ENCODE measurements at places on chromosomes 1 and 21.

GRCh38 chr1:89962742-89963075 lies 32.2 kb upstream of the ZNF326 start:
- no peak for DNase-seq

- no peak for DNase-seq
Measured at GRCh38 chr1:28154078-28154594, 22.4 kb downstream of the PTAFR start.

DNA sequence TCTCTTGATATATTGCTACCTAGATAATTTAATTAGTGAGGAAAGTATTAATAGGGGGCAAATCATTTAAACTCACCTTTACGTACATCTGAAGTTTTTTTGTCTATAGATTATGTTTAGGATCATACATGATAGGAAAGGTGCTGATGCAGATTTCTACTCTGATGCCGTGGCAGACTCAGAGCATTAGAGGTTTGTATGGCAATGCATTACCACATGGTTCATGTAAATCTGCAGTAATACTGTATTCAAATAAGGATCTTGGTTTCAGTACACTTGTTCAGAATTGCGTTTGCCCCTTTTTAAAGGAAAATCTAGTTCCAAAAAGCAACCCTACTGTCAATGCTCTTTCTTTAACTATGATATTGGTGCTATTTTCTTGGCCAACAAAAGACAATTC lies 288.3 kb downstream of the PTPRC start:
- no peak for DNase-seq

GRCh38 chr1:47417170-47418044 lies 1.3 kb downstream of the FOXE3 start:
- no peak for DNase-seq

GRCh38 chr1:38068220-38068979 lies 21.8 kb upstream of the POU3F1 start:
- no peak for DNase-seq

DNA sequence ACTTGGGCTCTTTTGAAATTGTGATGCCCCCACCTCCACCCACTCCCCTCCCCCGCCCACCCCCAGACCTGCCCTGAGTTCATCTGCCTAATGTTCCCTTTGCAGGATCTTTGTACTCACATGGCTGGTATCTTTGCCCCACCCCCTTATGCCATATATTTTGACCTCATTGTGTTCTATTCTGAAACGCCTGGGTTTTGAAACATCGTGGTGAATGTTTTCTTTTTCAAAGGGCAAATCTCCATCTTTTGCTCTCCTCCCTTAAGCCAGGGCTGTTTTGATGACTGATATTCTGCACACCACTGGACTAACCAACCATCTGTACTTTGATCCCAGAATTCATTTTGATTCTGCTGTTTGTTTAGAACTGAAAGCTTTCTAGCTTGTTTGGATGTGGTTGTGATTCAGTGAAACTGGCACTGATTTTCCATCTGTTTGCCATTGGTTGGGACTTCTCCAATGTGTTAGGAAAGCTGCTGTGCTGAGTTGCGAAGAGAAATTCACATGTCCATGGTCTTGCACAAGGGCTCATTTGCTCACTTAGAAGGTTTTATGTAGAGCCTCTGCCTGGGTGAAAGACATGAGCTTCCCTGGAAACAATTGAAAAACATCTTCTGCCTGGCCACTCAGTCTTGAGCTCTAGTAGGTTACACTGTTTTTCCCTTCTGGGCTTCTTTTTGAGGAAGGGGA lies 16.5 kb downstream of the SMAP2 start:
- no peak for DNase-seq

GRCh38 chr1:183277821-183278738 lies 92.0 kb downstream of the LAMC2 start:
- DNase-seq = no peak

DNA sequence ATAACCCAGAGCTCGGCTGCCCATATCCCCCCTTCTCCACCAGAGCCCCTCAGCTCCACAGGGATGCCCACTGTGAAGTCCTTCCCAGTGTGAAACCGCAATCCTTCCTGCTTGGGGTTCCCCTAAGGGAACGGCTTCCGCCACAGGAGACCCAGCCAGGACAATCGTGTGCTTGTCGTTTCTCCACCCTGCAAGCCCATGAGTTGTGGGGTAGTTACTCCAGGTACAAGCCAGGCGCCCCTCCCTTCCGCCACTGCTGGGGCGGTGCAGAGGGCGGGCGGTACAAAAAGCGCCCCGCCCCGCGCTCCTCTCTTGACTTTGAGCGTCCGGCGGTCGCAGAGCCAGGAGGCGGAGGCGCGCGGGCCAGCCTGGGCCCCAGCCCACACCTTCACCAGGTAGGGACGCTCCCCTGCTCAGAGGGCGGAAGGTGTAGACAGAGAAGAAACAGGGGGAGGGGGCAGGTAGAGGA lies at the start of gene TINAGL1:
Gene TINAGL1, plus strand, starts transcription at position 315 of the 469 bp plus-strand sequence. CDS start 634 bp downstream, outside the sequence.
- no peak for DNase-seq

GRCh38 chr1:160542303-160542945 lies 19.4 kb upstream of the SLAMF6 start:
- DNase-seq = no peak

DNA sequence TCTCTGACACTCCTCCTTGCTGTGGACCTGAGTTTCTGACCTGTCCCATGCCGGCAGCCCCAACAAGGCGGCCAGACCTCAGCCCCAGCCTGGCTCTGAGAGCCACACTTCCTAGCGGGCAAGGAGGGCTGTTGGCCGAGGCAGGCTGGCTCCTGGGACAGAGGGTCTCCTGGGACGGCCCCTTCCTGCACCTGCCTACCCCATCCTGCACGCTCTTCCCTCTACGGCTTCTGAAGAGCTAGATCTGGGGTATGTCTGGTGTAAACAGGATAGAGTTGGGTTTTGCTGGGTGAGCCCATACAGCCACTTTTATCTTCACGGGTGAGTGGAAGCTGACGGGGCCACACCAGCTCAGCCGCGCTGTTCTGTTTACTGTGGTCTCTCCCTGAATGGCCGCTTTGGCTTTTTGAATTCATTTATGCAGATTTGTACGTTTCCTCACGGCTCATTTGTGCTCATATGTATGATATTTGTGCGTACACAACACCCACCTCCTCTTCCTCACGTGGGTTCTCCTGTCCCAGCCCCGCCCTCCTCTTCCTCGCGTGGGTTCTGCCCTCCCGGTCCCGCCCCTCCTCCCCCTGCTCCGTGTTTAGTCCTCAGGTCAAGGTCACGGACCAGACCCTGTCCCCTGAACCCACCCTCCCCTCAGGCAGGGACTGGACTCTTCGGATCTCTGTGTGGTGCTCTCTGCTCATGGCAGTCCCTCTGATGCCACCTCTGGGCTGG lies 34.7 kb upstream of the POFUT2 start:
- no peak for DNase-seq

DNA sequence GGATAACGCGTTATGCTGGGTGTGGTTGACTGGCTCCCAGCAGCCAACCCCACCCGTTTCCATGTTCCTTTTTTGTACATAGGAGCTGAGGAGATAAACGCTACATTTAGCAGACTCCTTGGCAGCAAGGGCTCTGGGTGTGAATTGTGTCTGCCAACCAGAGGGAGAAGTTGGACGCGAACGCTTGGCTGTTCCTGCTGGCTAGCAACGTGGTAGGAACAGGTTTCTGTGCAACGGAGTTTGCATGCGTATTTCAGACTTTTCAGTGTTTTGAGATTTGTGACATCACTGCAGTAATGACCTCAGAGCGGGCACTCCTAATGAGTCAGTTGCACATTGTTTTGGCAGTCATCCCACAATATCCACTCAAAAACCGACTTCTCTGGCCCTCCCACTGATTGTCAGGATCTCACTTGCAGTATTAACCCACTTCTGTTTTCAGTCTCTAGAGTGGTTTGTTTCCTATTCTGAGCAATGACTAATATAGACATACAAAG lies 98.7 kb upstream of the RGS1 start:
- no peak for DNase-seq

DNA sequence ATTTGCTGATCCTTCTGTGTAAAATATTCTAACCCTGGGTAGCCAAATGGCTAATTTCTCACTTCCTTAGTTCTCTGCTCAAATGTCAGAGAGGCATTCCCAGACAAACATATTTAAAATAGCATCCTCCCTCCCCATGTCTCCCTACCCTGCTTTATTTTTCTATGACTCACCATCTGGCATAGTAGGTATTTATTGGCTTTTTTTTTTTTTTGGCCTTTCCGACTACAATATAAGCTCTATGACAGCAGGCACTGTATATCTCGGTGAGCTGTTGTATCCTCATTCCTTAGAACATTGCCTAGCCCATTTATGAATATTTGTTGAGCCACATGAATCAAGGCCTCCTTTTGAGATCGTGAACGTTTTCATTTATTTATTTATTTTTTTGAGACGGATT lies 1.5 kb upstream of the NEK7 start:
- no peak for DNase-seq

DNA sequence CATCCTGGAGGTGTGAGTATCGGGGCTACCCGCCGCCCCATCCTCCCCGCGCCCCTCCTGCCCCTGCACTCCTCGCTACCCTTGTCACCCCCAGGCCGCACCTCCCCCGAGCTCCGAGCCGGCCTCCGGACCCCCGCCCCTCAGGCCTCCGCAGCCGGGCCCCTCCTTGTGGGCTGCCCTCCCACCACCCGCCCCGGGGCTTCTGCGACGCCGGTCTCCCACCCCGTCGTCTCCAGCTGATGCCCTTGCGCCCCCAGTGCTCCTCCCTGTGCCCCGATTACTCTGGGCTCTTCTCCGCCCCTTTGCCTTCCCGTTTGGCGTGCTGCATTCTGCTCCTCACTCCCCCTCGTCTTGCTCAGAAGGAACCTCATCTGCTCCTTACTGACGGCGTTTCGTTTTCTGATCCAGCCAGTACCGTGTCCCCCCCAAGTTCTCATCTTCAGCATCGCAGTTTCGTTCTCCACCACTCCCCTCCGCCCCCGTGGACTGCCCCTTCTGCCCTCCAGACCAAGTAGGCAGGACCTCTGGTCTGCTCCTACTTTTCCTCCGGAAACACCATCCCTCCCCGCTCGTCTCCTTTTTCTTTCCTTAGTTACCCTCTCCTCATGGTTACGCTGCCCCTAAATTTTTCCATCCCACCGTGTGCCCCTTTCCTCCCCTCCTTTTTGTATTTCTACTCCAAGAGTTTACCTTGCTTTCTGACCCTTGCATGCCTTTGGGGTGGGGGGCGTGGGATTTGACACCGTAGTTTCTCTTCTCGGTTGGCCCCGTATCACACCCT lies 841 bp downstream of the SNX27 start:
- no peak for DNase-seq

DNA sequence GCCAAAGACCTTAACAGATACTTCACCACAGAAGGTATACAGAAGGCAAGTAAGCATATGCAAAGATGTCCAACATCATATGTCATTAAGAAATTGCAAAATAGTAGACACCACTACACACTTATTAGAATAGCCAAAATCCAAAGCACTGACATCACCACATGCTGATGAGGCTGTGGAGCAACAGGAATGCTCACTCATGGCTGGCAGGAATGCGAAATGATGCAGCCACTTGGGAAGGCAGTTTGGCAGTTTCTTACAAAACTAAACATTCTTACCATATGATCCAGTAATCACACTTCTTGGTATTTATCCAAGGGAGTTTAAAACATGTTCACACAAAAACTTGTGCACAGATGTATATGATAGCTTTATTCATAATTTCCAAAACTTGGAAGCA lies 261.2 kb upstream of the AJAP1 start:
- no peak for DNase-seq

GRCh38 chr1:8545078-8545477 lies 227.2 kb downstream of the SLC45A1 start:
- no peak for DNase-seq

GRCh38 chr21:33747420-33747819 lies 105.1 kb downstream of the ITSN1 start:
- no peak for DNase-seq

DNA sequence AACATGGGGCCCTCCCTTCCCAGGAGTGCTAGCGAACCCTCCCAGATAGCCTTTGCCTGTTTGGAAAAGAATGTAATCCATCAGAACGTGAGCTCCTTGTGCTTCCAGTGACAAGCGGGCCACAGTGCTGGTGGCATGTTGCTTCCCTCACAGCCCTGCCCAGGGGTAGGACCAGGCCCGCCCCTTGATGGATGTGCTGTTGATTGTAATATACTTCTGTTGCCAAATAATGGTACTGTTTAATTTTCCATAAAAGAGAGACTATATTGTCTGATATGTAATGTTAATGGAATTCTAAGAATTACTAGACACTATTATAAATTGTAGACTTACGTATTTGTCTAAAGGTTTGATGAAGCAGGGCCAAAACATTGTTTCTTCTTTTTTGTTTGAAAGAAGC lies 16.4 kb downstream of the ATP5PO start:
- no peak for DNase-seq

DNA sequence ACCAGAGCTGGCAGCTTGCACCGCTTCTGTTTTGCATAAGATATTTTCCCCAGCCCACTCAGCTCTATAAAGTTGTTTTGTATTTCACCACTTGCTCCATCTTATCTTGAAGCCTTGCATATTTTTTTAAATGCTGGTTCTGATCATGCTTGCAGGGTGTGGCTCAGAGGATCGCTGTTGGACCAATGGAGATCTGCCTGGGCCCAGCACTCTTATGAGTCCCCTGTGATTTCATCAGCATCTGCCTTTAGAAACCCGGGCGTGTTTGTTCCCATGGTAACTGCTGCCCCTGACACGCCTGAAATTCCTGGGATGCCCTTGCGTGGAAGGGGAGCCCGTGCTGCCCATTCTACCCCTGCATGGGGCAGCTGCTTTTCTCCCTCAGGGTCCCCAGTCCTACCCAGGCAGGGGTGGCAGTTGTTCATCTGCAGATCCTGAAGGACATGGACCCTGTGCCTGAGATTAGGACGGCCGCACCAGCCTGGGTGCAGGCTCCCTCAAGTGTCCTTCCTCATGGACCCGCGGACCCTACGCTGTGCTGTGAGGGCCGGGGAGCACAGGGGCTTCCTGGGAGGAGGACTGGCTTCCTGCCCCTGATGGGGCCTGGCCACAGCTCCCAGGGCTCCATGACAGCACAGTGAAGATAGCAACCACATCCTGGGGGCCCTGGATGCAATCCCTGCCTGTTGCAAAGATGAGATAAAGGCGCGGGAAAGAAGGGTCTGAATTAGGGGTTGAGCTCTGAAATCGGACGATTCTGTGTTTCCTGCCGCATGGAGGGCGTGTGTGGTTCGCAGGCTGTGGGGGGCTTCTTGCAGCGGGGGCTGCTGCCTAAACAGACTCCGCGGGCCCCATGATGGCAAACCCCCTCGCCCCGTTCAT lies 226.5 kb downstream of the SDCCAG8 start:
- DNase-seq = no peak

GRCh38 chr1:198747127-198747526 lies 108.3 kb downstream of the PTPRC start:
- DNase-seq = no peak

- no peak for DNase-seq
Measured at GRCh38 chr1:210201681-210202080, 30.9 kb upstream of the SERTAD4 start.

- DNase-seq = no peak
Measured at GRCh38 chr1:231636157-231636556, 9.6 kb downstream of the DISC1 start.

- no peak for DNase-seq
Measured at GRCh38 chr21:42640486-42640885, 12.9 kb upstream of the PDE9A start.
